ENCODE measurements at places on chromosomes 1 and 21.
A peak's percentile ranks its signal among the peaks of the same experiment; 100 is the strongest.

GRCh38 chr1:235408503-235408960 is 41.3 kb downstream of the TBCE start:
- DNase-seq, result no peak

DNA sequence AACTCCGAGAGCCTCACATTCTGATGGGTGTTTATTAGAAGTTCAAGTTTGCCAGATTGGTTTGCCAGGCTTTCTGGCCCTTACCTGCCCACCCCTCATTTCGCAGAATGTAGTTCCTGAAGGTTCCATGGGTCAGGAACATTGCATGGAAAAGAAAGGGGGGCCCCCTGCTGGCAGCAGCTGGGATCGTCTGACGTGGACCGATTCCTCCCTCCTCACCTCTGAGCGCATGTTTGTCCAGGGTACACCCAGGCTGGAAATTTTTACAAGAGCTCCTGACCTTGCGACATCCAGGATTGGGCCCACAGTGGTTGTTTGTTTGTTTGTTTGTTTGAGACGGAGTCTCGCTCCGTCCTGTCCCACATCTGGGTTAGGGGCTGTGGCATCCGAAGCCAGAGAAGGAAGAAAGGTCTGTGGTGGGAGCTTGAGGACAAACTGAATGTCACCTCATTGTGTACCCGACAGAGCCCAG is 126.0 kb upstream of the TMEM51 start:
- DNase-seq, result peak; percentile 12

DNA sequence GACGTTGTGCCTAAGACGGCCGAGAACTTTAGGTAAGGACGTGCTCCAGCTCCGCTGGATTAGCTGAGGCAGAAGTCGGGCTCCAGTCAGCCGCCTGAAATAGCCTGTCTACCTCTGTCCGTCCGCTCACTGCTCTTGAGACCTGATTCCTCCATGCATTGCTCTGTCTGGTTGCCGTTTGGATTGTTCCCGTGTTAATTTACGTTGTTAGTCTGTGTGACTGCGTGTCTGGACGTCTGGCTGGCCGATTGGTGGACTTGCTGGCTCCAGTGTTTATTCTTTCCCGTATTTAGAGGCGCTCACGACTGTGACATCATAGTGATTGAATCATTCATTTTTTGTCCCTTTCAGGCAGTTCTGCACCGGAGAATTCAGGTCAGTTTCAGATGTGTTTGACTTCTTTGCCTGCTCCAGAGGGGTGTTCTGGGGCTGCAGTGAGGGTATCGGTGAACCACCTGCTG is 684 bp downstream of the PPIH start:
- DNase-seq, result no peak

DNA sequence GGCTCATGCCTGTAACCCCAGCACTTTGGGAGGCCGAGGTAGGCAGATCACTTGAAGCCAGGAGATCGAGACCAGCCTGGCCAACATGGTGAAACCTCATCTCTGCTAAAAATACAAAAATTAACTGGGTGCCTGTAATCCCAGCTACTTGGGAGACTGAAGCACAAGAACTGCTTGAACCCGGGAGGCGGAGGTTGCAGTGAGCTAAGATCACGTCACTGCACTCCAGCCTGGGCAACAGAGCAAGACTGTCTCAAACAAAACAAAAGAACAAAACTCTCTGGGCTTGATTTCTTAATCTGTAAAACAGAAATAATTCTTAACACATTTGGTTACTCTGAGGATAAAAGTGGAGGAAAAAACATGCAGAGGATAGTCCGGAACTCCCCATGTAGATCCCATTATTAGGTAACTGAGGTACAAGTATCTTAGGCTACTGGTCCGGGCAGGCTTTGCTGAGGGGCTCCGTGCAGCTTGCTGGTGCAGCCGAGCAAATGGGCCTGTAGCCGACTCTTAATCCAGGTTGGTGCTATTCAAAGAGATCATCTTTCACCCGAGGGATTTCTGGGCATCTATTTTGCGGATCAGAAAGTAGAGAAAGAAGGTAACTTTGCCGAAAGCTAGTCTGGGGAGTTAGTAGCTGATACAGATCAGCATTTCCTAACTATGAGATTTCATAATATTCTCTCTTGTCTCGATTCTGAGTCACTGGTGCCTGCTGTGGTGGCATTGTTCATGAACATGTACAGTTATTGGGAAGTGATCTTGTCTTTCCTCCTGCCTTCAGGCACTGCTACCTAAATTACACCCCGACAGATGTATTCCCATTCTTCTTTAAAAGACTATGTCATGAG is 56.8 kb downstream of the NFIA start:
- no peak for DNase-seq

DNA sequence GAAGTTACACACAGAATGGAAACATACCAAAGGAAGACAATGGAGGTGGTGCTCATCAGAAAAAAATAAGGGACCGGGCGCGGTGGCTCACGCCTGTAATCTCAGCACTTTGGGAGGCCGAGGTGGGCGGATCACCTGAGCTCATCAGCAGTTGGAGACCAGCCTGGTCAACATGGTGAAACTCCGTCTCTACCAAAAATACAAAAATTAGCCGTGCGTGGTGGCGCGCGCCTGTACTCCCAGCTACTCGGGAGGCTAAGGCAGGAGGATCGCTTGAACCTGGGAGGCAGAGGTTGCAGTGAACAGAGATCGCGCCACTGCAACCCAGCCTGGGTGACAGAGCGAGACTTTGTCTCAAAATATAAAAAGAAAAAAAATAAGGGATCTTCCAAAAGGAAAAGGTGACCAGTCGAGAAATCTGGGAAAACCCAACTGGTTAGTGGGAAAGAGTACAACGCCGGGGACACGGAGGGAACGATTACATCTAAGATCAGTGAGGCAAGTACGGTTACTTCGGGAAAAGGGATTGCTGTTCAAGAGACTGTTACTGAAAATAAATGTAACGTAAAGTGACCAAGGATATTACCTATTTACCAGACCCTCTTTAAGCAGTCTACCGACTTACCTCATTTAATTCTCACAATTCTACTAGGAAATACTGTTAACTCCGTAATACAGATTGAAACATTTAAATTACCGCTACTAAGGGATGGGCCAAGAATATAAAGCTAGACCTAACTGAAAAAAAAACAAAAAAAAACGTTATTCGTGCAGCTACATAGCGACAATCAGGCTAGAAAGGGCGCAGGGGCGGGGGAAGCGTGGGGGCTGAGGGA is 822 bp downstream of the CCT3 start:
- no peak for DNase-seq

DNA sequence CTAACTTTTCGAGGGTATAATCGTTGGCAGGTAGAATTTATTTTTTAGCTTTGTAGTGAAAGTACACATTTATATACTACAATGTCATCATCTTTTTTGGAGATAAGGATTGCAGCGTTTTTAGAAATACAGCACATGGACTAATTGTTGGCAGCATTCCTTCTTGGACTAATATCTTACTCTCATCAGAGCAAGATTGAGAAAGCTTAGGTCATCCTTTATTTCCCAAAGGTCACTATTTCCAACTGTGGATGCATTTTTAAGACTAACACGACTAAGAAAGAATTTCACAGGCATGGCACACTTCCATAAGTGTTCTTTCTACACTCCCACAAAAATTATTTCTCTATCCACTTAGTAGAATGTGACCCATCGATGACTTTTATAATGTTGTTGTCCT is 732.3 kb downstream of the NCAM2 start:
- DNase-seq, result no peak
